ENCODE measurements at places on chromosomes 6 and 20. TPM values are rescaled to one million over a fixed set of nuclear protein-coding genes. Genes with fewer than 3 reads are reported as not detected.

DNA sequence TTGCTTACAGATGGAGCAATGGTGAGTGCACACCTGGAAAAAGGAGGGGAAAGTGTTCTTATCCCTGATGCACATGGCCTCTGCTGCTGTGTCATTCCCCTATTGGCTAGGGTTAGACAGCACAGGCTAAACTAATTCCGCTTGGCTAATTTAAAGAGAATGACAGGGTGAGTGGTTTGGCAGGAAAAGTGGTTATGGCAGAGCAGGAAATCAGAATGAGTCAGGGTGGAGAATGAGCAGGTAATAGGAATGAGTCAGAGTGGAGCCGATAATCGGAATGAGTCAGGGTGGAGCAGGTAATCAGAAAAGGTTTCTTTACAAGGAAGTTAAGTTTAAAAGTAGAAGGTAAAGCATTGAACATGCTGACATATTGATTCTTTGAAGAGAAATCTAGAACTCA is 355.5 kb upstream of the HTR1E start:
- no peak overlapping the region for H3K4me3 ChIP-seq
- no peaks in the 10 kb centered on the region for H3K36me3 ChIP-seq
- DNase-seq: no peak
- no peak overlapping the region for H3K27ac ChIP-seq
- H3K4me1 ChIP-seq: no peaks in the 10 kb centered on the region

GRCh38 chr6:2877057-2877882 is 25.8 kb downstream of the SERPINB9 start:
- H3K27me3 ChIP-seq: no peaks in the 10 kb centered on the region
- H3K4me3 ChIP-seq: peak overlapping the region; percentile 79
- H3K36me3 ChIP-seq: no peaks in the 10 kb centered on the region
- peaks cover 16% of the 10 kb centered on the region for H3K4me1 ChIP-seq

The MYT1 gene
- not detected for total RNA-seq

The BMP7 gene
- not detected for total RNA-seq

DNA sequence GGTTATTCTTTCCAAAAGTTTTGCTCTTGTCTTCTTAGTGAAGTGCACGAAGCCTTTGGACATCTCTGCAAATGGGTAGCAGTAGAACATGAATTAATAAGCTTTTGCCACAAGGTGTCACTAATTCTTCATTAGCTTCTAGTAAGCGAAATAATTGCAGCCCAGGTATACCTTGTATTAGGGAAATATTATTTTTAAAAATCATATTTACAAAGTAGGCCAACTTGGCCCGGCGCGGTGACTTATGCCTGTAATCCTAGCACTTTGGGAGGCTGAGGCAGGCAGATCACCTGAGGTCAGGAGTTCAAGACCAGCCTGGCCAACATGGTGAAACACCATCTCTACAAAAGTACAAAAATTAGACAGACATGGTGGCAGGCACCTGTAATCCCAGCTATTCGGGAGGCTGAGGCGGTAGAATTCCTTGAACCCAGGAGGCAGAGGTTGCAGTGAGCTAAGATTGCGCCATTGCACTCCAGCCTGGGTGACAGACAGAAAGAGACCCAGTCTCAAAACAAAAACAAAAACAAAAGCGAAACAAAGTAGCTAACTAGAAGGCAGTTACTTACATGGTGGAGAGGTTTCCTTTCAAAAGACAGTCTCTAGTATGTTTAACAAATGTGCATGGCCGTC is 8.8 kb upstream of the RSPH3 start:
- DNase-seq: no peak
- no peaks in the 10 kb centered on the region for H3K36me3 ChIP-seq
- no peaks in the 10 kb centered on the region for H3K27me3 ChIP-seq
- H3K4me1 ChIP-seq: no peaks in the 10 kb centered on the region

DNA sequence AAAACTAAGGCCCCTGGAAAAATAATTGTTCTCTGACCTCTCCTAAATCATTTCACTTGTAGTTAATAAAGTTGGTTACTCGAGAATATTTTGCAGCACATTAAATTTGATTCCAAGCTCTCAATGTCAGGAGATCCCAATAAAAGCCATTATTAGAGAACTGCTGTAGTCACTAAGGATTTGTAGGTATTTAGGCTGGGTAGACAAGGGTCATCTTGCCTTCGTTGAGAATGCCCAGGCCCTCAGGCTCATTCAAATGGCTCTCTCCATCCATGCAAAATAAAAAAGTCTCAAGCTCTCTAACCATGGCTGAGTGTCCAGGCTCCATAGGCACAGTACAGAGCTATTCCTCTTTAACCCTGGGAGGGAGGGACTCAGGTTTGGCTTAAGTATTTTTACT is 117.0 kb upstream of the HMGCLL1 start:
- H3K4me1 ChIP-seq: no peaks in the 10 kb centered on the region
- H3K27me3 ChIP-seq: no peaks in the 10 kb centered on the region
- H3K27ac ChIP-seq: no peak overlapping the region
- no peak for DNase-seq

The FAM209A gene
- not detected for total RNA-seq

- no peak overlapping the region for H3K27ac ChIP-seq
- H3K36me3 ChIP-seq: no peaks in the 10 kb centered on the region
- H3K4me1 ChIP-seq: peaks cover 5% of the 10 kb centered on the region
- H3K4me3 ChIP-seq: no peak overlapping the region
- no peaks in the 10 kb centered on the region for H3K27me3 ChIP-seq
- no peak for DNase-seq
Observed at GRCh38 chr6:136863752-136864151, 41.4 kb downstream of the PEX7 start.
